Forelimb muscle (tissue), 1 donor: ENCODE measurements at places on chromosomes 7 and 10. TPM values are rescaled to one million over a fixed set of nuclear protein-coding genes. Genes with fewer than 3 reads are reported as not detected.

VWDE gene
- 1.6 TPM for polyA plus RNA-seq

CYP3A7 gene
- 0.24 TPM for polyA plus RNA-seq

OGA gene
- 101 TPM for polyA plus RNA-seq

DNA sequence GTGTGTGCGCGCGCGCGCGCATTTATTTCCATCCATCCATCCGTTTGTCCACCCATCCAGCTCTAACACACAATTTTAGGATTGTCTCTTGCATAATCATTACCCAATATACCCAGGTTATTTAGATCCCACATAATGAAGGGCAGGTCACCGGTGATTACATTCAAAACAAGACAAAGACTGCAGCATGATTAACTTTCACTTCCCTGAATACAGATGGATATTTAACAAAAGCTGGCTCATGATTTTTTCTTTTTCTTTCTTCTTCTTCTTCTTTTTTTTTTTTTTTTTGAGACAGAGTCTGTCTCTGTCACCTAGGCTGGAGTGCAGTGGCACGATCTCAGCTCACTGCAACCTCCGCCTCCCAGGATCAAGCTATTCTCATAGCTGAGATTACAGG lies 86.2 kb downstream of the SH3PXD2A start:
- no peak for DNase-seq

- no peak for DNase-seq
Observed at GRCh38 chr10:49281461-49281860, 17.5 kb upstream of the C10orf71 start.
